ENCODE measurements at places on chromosomes 3 and 15.

GRCh38 chr15:68812597-68813431, 7.9 kb downstream of the ANP32A start:
- DNase-seq: no peak

DNA sequence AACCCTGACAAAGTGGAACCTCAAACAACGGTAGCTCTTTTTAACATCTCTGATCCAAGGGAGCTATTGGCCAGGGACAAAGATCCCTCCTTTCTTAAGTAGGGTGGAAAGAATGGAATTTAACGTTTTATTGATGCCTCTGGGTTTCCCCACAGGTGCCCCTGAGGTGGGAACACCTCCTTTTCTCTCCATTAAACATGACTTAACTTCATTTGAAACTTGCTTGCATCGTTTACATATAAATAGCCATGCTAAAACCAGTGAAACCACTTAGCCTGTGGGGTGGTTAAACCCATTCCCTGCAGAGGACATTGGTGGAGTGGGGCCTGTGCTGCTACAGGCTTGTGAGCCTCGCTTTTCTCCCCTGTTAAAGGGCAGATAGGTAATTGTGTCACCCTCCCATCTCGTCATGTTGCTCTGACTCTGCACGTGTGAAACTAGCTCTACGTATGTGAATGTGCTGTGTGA, 9.7 kb downstream of the CGNL1 start:
- no peak for DNase-seq

DNA sequence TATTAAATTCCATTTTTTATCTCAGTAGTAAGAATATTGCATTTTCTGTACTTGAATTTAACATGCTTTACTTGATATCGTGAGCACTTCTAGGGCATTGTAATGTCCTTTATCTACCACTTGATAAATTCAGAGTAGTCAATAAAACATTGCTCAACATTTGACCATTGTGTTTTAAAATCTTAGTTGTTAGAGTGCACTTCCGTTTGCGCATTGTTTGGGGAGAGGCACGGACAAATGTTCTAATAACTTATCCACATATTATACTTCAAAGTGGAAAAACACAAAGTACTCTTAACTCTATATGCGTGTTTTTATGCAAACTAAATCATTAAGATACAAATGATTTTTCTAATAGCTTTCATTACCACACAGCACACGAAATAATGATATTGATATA, 419 bp downstream of the FAM227B start:
- peak; percentile 0 for DNase-seq

DNA sequence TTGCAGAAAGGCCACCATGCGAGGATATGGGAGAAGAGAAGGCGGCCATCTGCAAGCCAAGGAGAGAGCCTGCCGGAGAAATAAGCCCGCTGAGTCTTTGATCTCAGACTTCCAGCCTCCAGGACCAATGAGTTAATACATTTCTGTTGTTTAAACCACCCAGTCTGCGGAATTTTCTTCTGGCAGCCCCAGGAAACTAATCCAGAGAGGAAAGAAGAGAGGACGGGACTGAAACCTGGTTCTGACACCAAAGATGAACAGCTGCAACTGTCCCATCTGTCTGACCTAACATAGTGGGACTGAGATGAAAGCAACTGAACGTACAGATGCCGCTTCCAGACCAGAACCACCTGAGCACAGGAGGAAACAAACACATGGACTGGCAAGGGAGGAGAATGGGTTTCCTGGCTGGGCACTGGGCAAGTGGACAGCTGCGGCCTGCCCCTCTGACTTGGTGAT, 32.3 kb downstream of the VGLL4 start:
- no peak for DNase-seq

- no peak for DNase-seq
Observed at GRCh38 chr3:13553686-13554085, 4.8 kb downstream of the FBLN2 start.

- no peak for DNase-seq
Observed at GRCh38 chr3:52090933-52091468, 34.6 kb upstream of the DUSP7 start.

Measured in central memory CD4-positive, alpha-beta T cell (primary cell).